ENCODE measurements at places on chromosomes 1 and 21.

GRCh38 chr1:103256490-103256889 lies 148.2 kb upstream of the COL11A1 start:
- no peak overlapping the region for H3K4me3 ChIP-seq
- H3K27me3 ChIP-seq, result no peaks in the 10 kb centered on the region

- DNase-seq, result no peak
- H3K4me3 ChIP-seq, result no peak overlapping the region
- H3K4me1 ChIP-seq, result no peaks in the 10 kb centered on the region
- H3K27me3 ChIP-seq, result no peaks in the 10 kb centered on the region
Measured at GRCh38 chr1:211722277-211723175, 47.1 kb upstream of the NEK2 start.

DNA sequence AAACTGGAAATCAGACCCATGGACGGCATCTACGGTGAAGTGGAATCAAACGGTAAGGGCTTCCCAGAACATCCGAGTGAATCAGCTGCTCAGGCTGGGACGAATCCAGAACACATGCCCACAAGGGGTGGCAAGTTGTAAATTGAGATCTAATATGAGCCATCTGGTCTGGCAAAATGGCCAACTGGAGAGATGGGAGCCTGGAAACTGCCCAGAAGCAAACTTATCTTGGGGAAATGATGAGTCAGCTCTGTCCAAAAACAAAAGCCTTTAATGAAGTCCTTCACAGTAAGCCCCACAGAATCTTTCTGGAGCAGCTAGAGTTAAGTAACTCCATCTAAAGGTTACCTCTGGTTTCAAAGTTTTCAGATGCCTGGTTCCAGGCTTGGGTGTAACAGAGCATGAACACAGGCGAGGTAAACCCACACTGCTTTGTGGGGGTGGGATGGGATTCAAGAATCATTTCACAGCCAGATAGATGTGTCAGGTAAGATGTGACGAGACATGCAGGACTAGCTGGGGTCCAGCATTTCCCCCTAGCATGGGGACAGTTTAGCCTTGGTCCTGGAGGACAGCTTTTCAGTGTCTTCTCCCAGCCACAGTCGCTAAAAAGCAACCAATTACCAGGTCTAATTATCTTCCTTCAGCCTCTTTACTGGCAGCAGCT lies 10.5 kb upstream of the SRP9 start:
- DNase-seq, result peak; percentile 26
- no peaks in the 10 kb centered on the region for H3K27me3 ChIP-seq
- peak overlapping the region; percentile 69 for H3K27ac ChIP-seq
- H3K4me1 ChIP-seq, result peaks cover 63% of the 10 kb centered on the region
- H3K4me3 ChIP-seq, result no peak overlapping the region

GRCh38 chr1:24830680-24831272 lies 85.5 kb downstream of the CLIC4 start:
- H3K36me3 ChIP-seq, result peaks cover 2% of the 10 kb centered on the region
- no peak for DNase-seq
- H3K27ac ChIP-seq, result no peak overlapping the region
- peaks cover 30% of the 10 kb centered on the region for H3K4me1 ChIP-seq
- no peaks in the 10 kb centered on the region for H3K27me3 ChIP-seq
- no peak overlapping the region for H3K4me3 ChIP-seq
